CD4-positive, alpha-beta memory T cell (primary cell): ENCODE measurements at places on chromosomes 1 and 21. TPM values are rescaled to one million over a fixed set of nuclear protein-coding genes. Genes with fewer than 3 reads are reported as not detected.
A peak's percentile ranks its signal among the peaks of the same experiment; 100 is the strongest.

The PCNX2 gene
- total RNA-seq: 99.2 TPM

The UQCRH gene
- total RNA-seq: 128 TPM

The PTPN7 gene
- total RNA-seq: 67.6 TPM

The CFHR2 gene
- not detected for total RNA-seq

The TSPEAR gene
- total RNA-seq: not detected

The PCAT6 gene
- total RNA-seq: not detected

The IFFO2 gene
- total RNA-seq: 41.3 TPM

The ANGPTL1 gene
- not detected for total RNA-seq

The RHOU gene
- 3.4 TPM for total RNA-seq

The CCDC24 gene
- total RNA-seq: 1.9 TPM

The TNNI3K gene
- not detected for total RNA-seq

The SERTAD4 gene
- total RNA-seq: not detected

GRCh38 chr1:83641206-83641658 lies 357.7 kb downstream of the TTLL7 start:
- no peaks in the 10 kb centered on the region for H3K36me3 ChIP-seq
- H3K4me3 ChIP-seq: no peak overlapping the region
- no peak for DNase-seq
- H3K27me3 ChIP-seq: no peaks in the 10 kb centered on the region

DNA sequence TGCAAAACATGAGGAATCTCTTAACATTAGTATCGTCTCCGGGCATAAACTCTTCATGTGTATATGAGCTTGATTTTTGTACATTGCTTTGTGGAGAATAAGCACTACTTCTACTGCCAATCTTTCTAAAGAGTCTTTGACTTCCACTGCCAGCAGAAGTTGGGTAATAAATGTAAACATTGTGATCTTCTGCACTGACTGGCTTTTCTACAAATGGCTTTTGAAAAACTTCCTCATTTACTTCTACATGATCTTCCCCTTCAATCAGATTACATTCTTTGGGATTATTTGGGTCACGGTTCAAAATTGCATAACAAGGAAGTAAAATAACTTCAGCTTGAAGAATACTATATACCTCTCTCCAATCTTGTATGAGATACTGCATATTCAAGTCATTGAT lies 30.4 kb upstream of the SLC44A5 start:
- H3K4me1 ChIP-seq: no peaks in the 10 kb centered on the region
- no peak overlapping the region for H3K27ac ChIP-seq
- no peaks in the 10 kb centered on the region for H3K27me3 ChIP-seq
- no peak for DNase-seq

- no peaks in the 10 kb centered on the region for H3K36me3 ChIP-seq
- no peak overlapping the region for H3K4me3 ChIP-seq
- DNase-seq: no peak
- H3K27me3 ChIP-seq: no peaks in the 10 kb centered on the region
- H3K27ac ChIP-seq: peak overlapping the region; percentile 90
Observed at GRCh38 chr1:155307247-155307740, 1.4 kb upstream of the FDPS start.

GRCh38 chr1:19010995-19011844 lies 54.7 kb upstream of the IFFO2 start:
- peak; percentile 44 for DNase-seq
- peaks cover 18% of the 10 kb centered on the region for H3K4me1 ChIP-seq
- H3K27ac ChIP-seq: no peak overlapping the region
- peak overlapping the region; percentile 14 for H3K4me3 ChIP-seq

GRCh38 chr1:240254006-240254405 lies 162.3 kb downstream of the FMN2 start:
- no peak overlapping the region for H3K4me3 ChIP-seq
- H3K27ac ChIP-seq: no peak overlapping the region
- no peaks in the 10 kb centered on the region for H3K4me1 ChIP-seq
- no peaks in the 10 kb centered on the region for H3K27me3 ChIP-seq
- no peaks in the 10 kb centered on the region for H3K36me3 ChIP-seq

DNA sequence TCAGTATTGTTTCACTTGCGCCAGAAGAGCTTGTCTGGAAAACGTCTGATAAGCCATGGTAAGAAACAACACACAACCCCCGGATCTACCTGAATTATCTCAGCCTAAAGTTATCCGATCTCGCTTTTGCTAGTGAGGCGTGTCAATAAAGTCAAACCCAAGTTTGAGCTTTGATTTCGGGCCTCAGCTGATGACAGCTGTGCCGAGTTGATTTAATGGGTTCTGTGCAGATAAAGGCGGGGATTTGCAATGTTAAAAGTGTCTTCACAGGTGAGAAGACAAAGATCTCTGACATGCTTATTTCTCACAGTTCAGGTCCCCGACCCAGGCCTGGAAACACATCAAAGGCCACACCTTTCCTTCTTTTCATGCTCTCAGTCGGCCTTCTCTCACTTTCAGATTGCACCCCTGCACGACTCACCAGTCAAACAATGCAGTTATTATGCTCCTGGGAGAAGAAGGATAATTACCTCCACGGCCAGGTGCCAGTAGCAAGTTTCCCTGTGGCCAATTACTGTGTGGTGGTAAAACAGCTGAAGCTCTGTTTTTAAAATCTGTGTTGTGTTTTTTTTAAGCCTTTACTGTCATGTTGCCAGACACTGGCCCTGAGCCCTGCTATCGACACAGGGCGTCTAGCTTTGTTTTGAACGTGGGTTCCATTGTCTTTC lies 245.3 kb upstream of the RUNX1 start:
- no peaks in the 10 kb centered on the region for H3K27me3 ChIP-seq
- H3K27ac ChIP-seq: no peak overlapping the region
- H3K4me3 ChIP-seq: no peak overlapping the region

DNA sequence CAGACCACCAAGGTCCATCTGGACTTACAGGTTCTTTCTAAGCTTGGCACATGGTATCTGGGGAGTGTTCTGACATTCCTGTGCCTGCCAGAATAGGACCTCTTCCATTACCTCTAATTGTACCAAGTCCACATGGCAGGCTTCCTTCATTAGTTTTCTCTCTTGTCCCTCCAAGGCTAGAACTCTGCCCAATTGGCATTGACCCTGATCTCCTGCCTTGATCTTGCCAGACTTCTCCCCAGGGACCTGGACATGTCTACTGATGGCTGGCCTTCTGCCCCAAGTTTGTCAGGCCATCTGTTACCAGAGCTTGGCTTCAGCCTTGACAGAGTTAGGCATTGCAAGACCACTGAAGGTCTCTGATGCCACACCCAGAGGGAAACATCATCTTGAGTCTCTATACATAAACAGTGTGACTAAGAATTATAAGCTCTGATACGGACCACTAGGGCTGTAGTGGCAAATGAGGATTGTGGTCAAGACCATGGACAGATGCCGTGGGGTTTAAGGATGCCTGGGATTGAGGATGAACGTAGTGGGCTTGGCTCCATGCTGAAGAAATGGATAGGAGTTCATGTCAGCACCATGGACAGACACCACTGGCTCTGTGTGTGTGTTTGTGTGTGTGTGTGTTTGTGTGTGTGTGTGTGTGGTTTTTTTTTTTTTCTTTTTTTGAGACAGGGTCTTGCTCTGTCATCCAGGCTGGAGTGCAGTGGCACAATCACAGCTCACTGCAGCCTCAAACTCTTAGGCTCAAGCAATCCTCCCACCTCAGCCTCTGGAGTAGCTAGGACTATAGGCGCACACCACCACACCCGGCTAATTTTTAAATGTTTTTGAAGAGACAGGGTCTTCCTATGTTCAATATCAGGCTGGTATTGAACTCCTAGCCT lies 19.5 kb upstream of the PSMB2 start:
- H3K36me3 ChIP-seq: no peaks in the 10 kb centered on the region
- no peak for DNase-seq
- no peaks in the 10 kb centered on the region for H3K4me1 ChIP-seq

DNA sequence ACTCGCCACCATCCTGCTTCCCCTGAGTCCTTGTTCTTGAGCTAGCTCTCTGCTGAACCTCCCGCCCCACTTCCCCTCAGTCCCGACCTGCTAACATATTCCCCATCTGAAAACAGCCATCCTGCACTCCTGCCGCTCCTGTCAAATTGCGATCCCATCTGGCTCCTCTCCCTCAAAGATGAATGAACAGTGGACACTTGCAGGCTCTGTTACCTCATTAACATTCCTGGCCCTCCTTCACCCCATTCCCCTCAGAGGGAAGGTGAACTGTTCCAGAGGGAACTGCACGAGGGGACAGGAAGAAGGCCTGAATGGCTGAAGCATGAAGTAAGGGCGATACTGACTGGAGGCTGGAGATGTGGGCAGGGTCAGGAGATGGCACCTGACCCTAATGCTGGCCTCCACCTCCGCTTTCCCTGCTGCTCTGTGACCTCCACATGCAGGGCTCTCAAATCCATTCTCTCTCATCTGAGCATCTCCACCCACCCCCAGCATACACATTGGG lies 7.4 kb upstream of the CELSR2 start:
- H3K27me3 ChIP-seq: no peaks in the 10 kb centered on the region
- no peak overlapping the region for H3K27ac ChIP-seq
- H3K4me1 ChIP-seq: peaks cover 20% of the 10 kb centered on the region
- H3K4me3 ChIP-seq: no peak overlapping the region

- H3K27ac ChIP-seq: no peak overlapping the region
- H3K27me3 ChIP-seq: peaks cover 7% of the 10 kb centered on the region
- no peaks in the 10 kb centered on the region for H3K36me3 ChIP-seq
- no peaks in the 10 kb centered on the region for H3K4me1 ChIP-seq
- no peak for DNase-seq
Observed at GRCh38 chr1:47578026-47578720, 140.3 kb downstream of the FOXD2 start.

DNA sequence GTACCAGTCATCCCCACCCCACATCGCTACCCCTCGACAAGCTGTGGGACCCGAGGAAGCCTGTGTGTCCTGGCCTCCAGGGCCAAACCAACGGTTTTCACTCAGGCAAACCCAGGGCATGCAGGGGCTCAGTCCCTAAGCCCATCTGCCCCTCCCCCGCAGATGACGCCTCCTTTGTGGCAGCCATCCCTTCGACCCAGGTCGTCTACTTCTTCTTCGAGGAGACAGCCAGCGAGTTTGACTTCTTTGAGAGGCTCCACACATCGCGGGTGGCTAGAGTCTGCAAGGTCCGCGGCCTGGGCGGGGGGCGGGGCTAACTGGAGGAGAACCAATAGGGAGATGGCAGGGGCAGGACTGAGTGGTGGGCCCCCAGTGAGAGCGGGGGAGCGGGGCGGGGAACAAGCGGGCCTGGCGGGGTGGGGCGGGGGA lies 7.4 kb downstream of the SEMA4A start:
- H3K27me3 ChIP-seq: no peaks in the 10 kb centered on the region
- H3K4me1 ChIP-seq: peaks cover 13% of the 10 kb centered on the region
- no peaks in the 10 kb centered on the region for H3K36me3 ChIP-seq

- H3K36me3 ChIP-seq: no peaks in the 10 kb centered on the region
- no peak overlapping the region for H3K4me3 ChIP-seq
- DNase-seq: no peak
- no peak overlapping the region for H3K27ac ChIP-seq
- H3K4me1 ChIP-seq: no peaks in the 10 kb centered on the region
- H3K27me3 ChIP-seq: no peaks in the 10 kb centered on the region
Observed at GRCh38 chr1:219480011-219480410, 132.9 kb downstream of the ZC3H11B start.

DNA sequence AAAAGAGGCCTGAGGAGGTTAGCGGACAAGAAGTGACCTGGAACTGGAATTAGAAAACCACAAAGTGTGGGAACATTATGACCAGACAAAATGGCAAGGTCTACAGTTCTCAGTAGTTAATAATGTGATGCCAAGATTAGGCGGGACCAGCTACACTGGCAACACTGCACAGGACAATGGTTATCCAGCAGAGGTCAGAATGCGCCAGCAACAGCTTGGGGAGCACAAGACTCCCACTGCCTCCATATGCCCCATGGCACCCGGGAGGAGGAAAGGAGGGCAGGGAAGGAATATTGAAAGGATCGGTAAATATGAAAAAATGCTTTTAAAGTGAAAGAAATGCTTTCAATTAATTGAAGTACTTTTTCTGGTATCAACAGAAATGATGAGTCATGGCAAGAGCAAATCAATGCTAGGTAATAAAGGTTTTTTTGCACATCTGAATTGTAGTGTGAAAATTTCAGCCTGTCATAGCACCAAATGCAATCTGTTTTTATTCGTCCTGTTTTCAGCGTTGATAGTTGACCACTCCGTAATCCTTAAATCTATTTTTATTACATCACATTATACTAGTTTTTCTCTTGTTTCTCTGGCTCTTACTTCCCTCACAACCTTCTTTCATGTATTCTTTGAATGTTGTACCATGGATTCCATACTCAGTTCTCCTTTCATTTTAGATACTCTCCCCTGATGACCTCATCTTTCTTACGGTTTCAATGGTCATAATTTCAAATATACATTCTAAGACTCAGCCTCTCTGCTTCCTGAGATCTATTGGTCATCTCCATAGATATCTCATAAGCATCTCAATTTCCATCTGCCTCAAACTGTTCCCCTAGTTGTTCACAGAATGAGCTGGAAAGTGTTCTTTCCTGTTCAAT lies 30.7 kb downstream of the VCAM1 start:
- H3K27ac ChIP-seq: no peak overlapping the region
- H3K4me1 ChIP-seq: no peaks in the 10 kb centered on the region
- no peak overlapping the region for H3K4me3 ChIP-seq

- no peaks in the 10 kb centered on the region for H3K4me1 ChIP-seq
- H3K27me3 ChIP-seq: no peaks in the 10 kb centered on the region
- no peak overlapping the region for H3K27ac ChIP-seq
- H3K4me3 ChIP-seq: no peak overlapping the region
Observed at GRCh38 chr1:81109038-81109437, 691.7 kb upstream of the ADGRL2 start.

- no peak overlapping the region for H3K4me3 ChIP-seq
- H3K36me3 ChIP-seq: peaks cover 35% of the 10 kb centered on the region
- H3K27me3 ChIP-seq: no peaks in the 10 kb centered on the region
- H3K27ac ChIP-seq: no peak overlapping the region
- H3K4me1 ChIP-seq: peaks cover 83% of the 10 kb centered on the region
- DNase-seq: no peak
Observed at GRCh38 chr1:66359269-66359668, 174.7 kb upstream of the SGIP1 start.

DNA sequence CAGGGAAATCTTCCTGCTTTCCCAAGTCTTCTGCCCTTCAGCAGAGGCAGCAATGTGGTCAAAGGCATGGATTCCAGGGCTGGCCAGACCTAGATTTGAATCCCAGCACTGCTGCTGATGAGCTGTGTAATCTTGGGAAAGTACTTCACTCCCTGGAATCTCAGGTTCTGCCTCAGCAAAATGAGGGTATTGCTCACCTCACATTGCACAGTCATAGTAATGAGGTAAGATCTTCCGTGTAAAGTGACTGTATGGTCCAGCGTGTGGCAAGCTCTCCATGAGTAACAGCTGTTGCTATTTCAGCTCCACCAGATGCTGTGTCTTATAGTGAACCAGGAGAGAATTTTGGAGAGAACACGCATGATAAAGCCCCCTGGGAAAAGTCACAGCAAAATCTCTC lies 56.1 kb upstream of the F3 start:
- no peak for DNase-seq
- no peak overlapping the region for H3K27ac ChIP-seq
- no peak overlapping the region for H3K4me3 ChIP-seq
- H3K4me1 ChIP-seq: no peaks in the 10 kb centered on the region
- H3K36me3 ChIP-seq: no peaks in the 10 kb centered on the region
- H3K27me3 ChIP-seq: no peaks in the 10 kb centered on the region

GRCh38 chr21:33967086-33967571 lies 51.5 kb upstream of the ATP5PO start:
- no peaks in the 10 kb centered on the region for H3K4me1 ChIP-seq
- peaks cover 15% of the 10 kb centered on the region for H3K36me3 ChIP-seq
- H3K27ac ChIP-seq: no peak overlapping the region
- no peak overlapping the region for H3K4me3 ChIP-seq

- no peak overlapping the region for H3K27ac ChIP-seq
- no peak overlapping the region for H3K4me3 ChIP-seq
- H3K4me1 ChIP-seq: peaks cover 38% of the 10 kb centered on the region
- H3K27me3 ChIP-seq: no peaks in the 10 kb centered on the region
- H3K36me3 ChIP-seq: no peaks in the 10 kb centered on the region
Observed at GRCh38 chr1:12141163-12141850, 25.5 kb upstream of the TNFRSF1B start.
